Fibroblast of the aortic adventitia (primary cell): ENCODE measurements at places on chromosomes 16 and 17. TPM values are rescaled to one million over a fixed set of nuclear protein-coding genes. Genes with fewer than 3 reads are reported as not detected.

The GCGR gene
- not detected in 2 replicates for total RNA-seq

The CA5A gene
- total RNA-seq = not detected in 2 replicates

The KRTAP4-16 gene
- total RNA-seq = not detected in 2 replicates

The C16orf92 gene
- not detected in 2 replicates for total RNA-seq

The BORCS6 gene
- 3.8 and 7.7 TPM in 2 replicates for total RNA-seq

The SPN gene
- total RNA-seq = not detected in 2 replicates

The SMTNL2 gene
- 0.16 TPM in 1 of 2 replicates, not detected in the other for total RNA-seq

The SLC2A4 gene
- total RNA-seq = 0.18 TPM in 1 of 2 replicates, not detected in the other

The ASB16 gene
- total RNA-seq = 0.27 TPM in 1 of 2 replicates, not detected in the other

The TP53TG3 gene
- not detected in 2 replicates for total RNA-seq

The KRTAP17-1 gene
- total RNA-seq = not detected in 2 replicates

The ATP1B2 gene
- total RNA-seq = not detected in 2 replicates

The KCNH6 gene
- not detected in 2 replicates for total RNA-seq

The PRSS53 gene
- 1.6 and 2.8 TPM in 2 replicates for total RNA-seq

The HOXB8 gene
- 0.09 TPM in 1 of 2 replicates, not detected in the other for total RNA-seq

The KRTAP3-1 gene
- total RNA-seq = not detected in 2 replicates

The DOC2A gene
- not detected in 2 replicates for total RNA-seq

The SMIM22 gene
- not detected in 2 replicates for total RNA-seq

The CASKIN1 gene
- total RNA-seq = 0.18 TPM in 1 of 2 replicates, not detected in the other

The ATF7IP2 gene
- 1.1 and 1.9 TPM in 2 replicates for total RNA-seq

The ENPP7 gene
- total RNA-seq = not detected in 2 replicates

The KREMEN2 gene
- total RNA-seq = not detected in 2 replicates

The ZFP90 gene
- 23.9 and 28.9 TPM in 2 replicates for total RNA-seq

The CCDC40 gene
- total RNA-seq = 3.0 and 5.2 TPM in 2 replicates

The KRTAP4-3 gene
- not detected in 2 replicates for total RNA-seq
